ENCODE measurements at places on chromosomes 1 and 21.

DNA sequence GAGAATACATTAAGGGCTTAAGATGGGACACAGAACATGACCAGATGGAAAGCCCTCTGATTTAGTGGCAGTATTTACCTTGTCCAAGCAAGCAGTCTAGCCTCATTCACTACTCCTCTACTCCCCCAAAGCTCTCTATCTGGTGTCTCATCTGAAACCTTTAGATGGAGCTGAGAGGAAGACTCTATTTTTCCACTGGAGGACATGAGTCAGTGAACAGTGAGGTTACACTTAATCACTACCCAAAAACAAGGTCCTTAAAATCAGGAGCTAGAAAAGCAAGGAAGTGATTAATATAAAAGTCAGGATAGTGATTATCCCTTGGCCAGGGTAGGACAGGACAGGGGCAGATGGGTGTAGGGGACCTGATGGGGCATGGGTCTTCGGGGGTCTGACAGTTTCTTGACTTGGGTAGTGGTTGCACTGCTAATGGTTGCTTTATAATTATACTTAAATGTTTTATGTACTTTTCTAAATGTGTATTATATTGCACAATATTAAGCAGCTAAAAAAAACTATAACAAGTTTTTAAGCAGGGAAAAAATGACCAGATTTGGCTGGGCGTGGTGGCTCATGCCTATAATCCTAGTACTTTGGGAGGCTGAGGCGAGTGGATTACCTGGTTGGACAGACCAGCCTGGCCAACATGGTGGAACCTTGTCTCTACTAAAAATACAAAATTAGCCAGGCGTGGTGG, 3.0 kb downstream of the PTPN22 start:
- DNase-seq = no peak

DNA sequence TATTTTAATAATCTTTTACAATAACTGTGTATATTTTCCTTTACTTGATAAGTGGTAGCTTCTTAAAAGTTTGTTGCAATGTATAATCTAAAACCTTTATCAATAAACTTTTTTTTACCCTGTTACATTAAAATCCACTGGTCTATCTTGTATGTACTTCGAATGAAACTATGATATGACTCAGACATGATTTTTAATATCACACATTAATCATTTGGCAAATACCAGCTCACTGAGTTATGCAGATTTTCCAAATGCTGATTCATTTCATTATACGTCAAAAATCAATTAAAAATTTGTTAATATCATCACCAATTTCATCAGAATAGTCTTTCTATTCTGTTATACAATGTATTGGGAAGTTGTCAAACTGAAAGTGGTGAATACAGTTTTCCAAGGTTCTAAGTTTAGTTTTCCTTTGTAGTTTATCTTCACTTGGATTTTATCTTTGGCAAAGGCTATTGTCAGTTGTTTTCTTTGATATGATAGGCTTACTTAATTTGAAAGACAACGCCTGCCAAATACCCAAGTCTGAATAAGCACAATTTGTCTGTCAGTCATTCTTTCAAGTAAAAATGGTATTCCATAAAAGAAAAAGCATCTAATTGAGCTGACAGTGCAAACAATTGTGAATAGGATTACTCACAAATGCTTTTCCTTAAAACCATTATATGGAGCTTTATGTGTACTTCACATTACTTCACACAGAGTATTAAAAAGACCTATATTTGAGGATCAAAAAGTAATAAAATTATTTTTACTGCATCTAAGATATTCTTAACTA, 127.0 kb downstream of the NME7 start:
- no peak for DNase-seq

GRCh38 chr21:16418226-16418625, 688.4 kb downstream of the USP25 start:
- no peak for DNase-seq

DNA sequence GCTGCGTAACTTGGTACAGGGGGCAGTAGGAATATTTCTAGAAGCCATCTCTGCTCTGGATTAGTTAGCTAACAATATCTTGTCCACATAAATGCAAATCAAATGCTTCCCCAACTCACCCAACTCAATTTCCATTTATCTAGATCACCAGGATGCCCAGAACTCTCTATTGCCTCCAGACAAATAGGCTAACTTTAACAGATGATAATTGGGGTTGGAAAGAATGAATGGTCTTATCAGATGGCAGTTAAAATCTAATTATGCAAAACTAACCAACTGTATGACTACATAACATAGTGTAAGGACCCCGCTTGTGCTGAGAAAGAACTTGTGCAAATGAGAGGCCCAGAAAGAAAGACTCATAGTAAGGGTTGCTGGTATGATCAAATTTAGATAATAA, 1024.8 kb downstream of the PLA2G4A start:
- DNase-seq = no peak

DNA sequence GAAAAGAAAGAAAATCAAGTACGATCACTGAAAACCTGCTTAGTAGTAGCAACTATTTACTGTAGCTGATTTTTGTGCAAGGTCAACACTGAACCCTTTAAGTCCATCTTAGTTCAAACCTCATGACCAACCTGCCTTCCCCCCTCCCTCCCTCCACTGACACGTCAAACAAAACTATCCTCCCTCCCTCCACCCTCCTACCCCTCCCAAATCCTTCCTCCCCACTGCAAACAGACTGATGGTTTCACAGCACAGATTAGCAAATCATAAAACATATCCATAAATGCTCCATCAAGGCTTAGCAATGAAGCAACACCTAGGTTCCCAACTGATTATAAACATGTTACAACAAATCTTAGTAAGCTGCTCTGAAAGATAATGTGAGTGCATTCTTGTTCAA, 164.3 kb upstream of the GREM2 start:
- no peak for DNase-seq

DNA sequence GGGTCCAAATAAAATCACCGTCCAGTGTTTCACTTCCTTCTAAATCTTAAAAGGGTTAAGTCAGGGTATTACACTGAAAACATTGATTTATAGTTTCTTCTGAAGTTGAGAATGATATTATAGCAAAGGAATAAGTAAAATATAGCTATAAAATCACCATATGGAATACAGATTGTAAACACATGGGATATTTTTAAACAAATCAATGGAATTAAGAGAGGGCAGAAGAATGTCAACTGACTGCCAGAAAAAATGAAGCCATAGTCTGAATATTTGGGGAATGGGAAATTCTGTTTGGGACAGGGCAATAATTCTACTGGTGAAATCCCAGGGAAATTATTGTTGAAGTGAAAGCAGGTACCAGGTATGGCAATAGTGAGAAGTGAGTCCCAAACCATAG, 664.6 kb downstream of the NCAM2 start:
- DNase-seq = no peak

GRCh38 chr1:59212706-59213105, 84.2 kb upstream of the FGGY start:
- DNase-seq = no peak

- no peak for DNase-seq
Observed at GRCh38 chr1:6917067-6917466, 131.8 kb downstream of the CAMTA1 start.

- DNase-seq = peak; percentile 70
Observed at GRCh38 chr1:51616903-51617708, at the start of gene OSBPL9. OSBPL9 (plus strand) TSS chr1:51617092; CDS start chr1:51617111, 19 bp downstream.

- DNase-seq = no peak
Observed at GRCh38 chr1:219372916-219373615, 199.4 kb downstream of the LYPLAL1 start.

DNA sequence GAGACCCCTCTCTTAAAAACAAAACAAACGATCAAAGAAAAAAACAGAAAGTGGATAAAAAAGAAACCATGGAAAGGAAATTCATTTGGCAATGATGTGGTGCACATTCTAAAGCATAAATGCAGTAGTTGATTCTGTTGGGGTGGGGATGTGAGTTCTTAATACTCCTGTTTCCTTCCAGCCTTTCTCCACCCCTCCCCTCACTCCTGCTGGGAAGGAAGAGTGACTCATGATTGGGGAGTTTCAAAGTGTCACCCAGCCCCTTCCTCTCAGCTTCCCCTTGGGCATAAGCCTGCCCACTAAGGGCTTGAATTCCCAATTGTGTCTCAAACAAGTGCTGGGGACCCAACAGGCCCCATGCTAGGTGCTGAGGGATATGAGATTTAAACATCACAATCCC, 6.7 kb upstream of the PINK1 start:
- DNase-seq = no peak

- no peak for DNase-seq
Observed at GRCh38 chr1:171438441-171438840, 46.9 kb upstream of the PRRC2C start.

DNA sequence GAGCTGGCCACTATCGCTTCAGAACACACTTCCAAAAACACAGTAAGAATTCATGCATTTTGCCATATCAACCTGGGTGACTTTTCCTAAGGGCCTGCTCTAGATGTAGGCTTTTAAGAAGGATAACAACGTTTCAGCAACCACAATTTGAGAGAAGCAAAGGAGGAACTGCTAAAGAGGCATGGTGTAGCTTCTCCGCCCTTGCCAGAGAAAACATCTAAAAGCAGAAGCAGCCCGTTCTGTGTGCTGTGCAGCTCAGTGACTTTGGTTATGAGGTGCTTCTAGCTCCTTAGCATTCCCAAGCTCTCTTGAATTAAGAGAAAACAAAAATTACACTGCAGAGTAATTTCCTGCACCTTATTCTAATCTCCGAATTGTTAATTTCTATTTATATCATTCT, 2.7 kb downstream of the PER3 start:
- DNase-seq = no peak

DNA sequence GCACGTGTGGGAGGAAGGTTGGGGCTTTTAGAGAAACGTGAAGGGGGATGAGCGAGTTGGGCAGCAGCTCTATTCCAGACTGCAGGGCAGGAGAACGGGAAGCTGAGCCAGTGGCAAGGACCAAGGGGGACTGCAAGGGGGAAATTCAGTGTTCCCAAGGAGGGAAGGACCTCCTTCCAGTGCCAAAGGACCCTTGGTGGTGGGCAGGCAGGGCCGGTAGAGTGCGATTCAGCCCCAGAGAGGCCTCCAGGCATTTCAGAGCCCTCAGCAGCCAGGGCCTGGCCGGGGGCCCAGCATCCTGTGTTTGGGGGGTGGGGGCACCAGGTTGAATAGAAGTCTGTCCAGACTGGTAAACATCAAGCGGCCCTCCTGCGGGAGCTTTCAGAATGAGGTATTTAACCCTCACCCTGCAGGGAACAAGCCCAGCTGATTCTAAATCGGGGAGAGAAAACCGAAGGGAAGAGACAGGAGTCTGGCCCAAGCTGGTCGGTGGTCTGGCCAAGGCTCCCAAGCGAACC, 2.3 kb downstream of the COL9A2 start:
- no peak for DNase-seq

DNA sequence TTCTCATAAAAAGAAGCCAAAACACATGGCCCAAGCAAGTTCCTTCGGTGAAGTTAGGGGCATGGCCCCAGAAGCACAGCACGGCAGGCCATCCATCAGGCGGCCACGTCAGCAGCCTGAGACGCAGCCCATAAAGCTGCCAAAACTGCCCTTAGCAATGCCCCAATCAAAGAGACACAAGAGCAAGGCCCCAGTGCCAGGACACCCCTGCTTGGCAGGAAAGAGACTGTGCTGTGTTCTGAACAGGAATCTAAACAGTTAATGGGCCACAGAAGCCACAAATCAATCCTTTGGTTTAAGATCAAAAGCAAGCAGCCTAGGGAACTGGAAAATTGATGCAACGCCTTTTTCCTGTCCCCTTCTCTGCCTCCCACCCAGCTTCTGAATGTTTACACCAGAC, 497.0 kb upstream of the USP24 start:
- DNase-seq = no peak

- DNase-seq = no peak
Observed at GRCh38 chr1:3767328-3767925, 5.1 kb upstream of the SMIM1 start.

DNA sequence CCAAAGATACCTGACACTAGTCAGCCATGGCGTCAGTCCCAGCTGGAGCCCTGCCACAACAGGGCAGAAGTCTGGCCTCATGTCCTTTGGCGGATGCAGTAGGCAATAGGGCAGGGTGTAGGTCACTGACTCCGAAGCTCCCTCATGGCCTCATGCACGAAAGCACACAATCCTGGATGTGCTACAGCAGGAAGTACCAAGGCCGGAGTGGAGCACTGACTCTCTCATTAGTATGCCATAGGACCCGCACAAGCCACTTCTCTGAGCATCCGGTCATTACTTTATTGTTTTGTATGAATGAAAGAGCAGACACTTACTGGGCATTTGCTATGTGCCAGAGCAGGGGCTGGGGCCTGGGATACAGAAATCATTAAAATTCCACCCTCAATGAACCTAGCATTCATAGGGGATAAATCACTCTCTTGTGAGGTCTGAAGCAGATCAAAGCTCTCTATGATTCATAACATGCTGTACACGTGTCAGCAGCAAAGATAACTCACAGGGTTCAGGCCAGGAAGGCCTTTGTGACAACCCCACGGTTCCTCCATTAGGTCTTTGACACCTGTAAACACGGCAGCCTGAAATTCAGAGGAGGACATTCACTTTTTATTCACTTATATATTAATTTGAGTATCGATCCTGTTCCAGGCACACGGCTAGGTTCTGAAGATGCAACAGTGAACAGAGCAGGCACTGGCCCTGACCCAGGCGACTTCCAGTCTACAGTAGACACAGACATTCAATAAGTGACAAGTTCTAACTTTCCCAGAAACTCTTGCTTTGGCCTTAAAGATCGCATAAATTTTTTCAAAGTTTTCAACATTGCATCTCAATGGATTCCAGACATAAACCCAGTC, 357.9 kb upstream of the USP24 start:
- no peak for DNase-seq

GRCh38 chr1:15083578-15083977, 70.0 kb upstream of the TMEM51 start:
- no peak for DNase-seq

- no peak for DNase-seq
Observed at GRCh38 chr1:155392898-155393411, 72.3 kb downstream of the RUSC1 start.

GRCh38 chr1:184576822-184577221, 177.8 kb downstream of the EDEM3 start:
- DNase-seq = no peak

GRCh38 chr1:75768016-75768415, 18.0 kb upstream of the RABGGTB start:
- DNase-seq = no peak

DNA sequence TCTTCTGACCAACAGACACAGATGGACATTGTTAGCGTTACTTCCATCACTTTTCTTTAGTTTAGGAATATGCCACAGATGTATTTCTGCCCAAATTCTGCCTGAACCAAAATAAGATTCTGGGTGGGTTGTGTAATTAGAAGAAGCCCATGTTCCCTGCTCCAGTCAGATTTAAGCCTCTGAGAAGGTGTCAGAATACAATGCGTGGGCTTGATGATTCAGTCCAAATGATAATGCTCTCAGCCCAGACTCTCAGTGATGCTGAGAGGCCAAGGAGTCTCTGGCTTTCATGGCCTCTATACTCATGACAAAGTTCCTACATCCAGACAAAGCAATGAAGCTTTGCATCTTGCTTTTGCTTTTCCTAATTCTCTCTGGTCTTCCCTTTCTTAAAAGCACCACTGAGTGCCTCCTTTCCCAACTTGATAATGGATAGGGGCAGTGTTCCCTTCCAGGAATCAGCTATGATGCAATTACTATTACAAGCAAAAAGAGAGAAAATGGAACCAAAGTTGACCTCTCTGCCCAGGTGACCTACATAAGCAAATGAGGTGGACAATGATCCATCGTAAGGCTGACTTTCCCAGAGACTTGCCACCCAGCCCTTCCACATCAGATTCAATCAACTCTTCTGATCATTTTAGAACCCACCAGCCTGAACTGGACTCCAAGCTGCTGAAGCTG, 8.8 kb downstream of the SEC16B start:
- no peak for DNase-seq
